ENCODE measurements at places on chromosomes 6 and 20.

GRCh38 chr20:48003021-48003420 is 217.7 kb upstream of the SULF2 start:
- no peak for DNase-seq

GRCh38 chr6:116568821-116569755 is 2.2 kb upstream of the RWDD1 start:
- no peak for DNase-seq

DNA sequence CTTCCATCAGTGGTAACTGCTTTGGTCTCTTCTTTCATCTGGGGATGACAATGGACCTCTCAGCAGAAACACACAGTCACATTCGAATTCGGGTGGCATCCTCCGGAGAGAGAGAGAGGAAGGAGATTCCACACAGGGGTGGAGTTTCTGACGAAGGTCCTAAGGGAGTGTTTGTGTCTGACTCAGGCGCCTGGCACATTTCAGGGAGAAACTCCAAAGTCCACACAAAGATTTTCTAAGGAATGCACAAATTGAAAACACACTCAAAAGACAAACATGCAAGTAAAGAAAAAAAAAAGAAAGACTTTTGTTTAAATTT is 6.1 kb downstream of the EDN1 start:
- no peak for DNase-seq

- DNase-seq = no peak
Measured at GRCh38 chr20:38874460-38875174, 51.6 kb upstream of the FAM83D start.

GRCh38 chr20:48957533-48957932 is 36.0 kb downstream of the ARFGEF2 start:
- DNase-seq = no peak

DNA sequence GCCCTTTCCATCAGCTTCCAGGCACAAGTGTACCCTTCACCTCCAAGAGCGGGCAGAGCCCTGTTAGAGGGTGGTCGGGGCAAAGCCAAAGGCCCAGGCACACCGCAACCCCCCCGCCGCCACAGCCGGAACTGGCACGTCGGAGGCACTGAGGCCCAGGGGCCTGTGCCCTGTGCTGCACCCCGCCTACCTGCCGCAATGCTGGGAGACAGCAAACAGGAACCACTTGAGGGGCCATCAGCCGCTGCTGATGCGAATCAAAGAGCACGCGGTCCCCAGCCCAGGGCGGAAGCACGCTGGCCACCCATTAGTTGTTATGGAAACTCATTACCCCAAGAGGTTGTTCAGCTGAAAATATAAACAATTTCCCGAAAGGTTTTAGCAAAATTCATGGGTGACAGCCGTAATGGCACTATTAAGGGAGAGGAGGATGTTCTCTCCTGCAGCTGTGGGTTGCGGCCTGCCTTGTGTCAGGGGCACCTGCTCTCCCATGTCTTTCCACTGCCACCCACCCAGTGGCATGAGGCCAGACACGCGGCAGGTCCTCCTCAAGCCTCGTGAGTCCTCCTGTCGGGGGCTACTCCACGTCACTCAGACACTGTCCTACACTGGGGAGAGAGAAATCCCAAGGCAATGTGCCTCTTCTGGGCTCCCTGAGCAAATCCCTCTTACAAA is 65.3 kb downstream of the EDN3 start:
- DNase-seq = no peak

DNA sequence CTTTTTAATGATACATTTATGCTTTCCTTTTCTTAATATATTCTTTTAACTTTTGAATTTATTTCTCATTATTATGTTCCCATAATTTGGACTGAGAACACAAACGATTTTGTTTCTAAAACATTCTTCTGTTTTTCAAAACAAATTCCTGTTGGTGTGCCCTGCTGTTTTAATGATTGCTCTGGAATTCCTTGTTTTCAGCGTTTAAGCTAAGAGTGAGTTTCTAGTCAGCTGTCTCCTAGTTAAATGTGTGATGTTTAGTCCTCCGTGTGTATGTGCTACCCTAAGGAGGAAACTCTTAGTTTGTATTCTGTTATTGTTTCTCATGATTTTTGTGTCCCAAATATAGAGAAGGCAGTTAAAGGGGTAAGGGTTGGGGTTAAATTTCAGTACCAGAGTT is 306.1 kb upstream of the RGS17 start:
- no peak for DNase-seq

DNA sequence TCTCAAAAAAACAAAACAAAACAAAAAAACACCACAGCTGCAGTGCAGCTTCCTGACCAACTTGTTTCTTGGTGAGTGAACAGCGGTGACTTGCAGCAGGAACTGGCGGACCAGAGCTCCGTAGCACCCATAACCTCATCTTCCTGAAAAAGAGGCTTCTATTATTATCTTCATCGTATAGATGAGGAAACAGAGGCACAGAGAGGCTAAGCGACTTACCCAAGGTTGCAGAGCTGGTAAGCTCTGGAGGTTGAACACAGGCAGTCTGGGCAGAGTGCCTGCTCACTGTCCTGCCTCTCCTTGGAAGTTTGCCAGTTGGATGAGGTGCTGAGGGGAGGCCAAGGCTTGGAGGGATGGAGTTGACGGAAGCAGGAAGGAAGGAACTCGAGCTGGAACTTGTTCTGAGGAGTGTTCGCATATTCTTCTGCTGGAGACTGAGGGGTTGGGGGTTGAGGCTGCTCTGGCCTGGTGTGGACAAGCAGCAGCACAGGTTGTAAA is 47.9 kb upstream of the CCDC167 start:
- DNase-seq = peak; percentile 63

- DNase-seq = no peak
Measured at GRCh38 chr20:934186-934840, 18.2 kb upstream of the ANGPT4 start.

- no peak for DNase-seq
Measured at GRCh38 chr6:39061182-39061581, 12.6 kb downstream of the GLP1R start.

- no peak for DNase-seq
Measured at GRCh38 chr6:125503181-125503580, 201.4 kb upstream of the HDDC2 start.

DNA sequence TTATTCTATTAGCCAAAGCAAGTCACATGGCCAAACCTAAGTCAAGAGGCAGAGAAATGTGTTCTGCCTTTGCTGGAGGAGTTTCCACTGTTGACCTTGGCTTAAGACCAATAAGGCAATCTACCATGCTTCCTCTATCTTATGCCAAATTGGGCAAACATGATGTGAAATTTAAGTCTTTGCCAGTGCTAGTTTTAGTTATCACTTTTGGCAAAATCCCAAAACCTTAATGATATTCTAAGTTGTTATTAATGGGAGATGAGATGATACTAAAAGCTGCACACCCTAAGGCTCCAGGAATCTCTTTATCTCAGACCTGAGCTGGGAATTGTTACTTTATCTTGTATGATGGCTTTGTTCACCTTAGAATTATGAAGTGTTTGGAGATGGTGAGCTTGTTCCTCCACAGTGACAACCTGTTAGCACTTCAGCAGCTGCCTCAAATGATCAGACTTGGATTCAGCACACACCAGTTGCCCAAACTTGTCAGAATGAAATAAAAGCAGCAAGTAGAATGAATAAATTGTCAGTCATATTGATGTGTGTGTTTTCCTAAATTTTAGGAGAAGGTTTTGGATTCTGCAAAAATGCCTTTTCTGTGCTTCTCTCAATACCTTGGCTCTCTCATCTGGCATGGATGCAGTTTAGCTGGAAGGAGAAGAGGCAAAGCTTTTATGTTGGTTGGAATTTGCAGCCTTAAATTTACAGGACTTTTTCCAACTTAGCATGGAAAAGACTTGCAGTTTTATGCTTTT is 49.3 kb downstream of the RIN2 start:
- DNase-seq = no peak

Data from pulmonary artery endothelial cell (primary cell).